Mucosa of descending colon (tissue), 3 donors: ENCODE measurements at places on chromosomes 7 and 10. TPM values are rescaled to one million over a fixed set of nuclear protein-coding genes. Genes with fewer than 3 reads are reported as not detected.

Gene BAIAP2L1
- 39.9 TPM for total RNA-seq

Gene ASNS
- 19.1 TPM for total RNA-seq

Gene NOLC1
- total RNA-seq, result 44.3 TPM

DNA sequence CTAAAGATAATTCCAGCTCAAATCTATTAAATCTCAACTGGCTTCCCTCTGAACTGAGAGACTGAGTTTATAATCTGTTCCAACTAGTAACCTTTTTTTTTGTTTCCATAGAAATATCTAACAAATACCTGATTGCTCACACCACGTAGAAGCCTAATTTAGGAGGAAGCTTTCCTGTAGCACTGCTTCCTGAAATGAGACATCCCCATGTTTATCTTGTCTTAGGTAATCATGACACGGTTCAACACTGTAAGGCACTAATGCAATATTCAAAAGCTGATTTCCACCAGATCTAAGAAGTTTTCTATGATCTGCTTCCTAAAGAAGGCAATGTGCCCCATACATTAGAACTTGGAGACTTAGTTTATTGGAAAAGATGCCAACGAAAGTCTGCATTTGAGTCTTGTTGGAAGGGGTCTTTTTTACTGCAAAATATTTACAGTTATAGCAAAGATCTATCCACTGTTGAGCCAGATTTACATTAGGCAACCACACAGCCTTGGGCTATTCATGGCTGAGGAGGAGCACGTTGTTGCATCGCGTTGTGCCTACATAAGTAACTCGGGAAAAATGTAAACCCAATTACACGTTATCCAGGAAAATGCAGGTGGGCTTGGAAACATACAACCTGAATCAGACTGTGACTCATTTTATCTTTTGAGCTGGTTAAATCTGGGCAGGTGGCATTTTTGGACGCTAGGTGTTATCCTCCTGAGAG is 66.3 kb downstream of the VIPR2 start:
- DNase-seq, result no peak

Gene ZNF32
- total RNA-seq, result 14.8 TPM

DNA sequence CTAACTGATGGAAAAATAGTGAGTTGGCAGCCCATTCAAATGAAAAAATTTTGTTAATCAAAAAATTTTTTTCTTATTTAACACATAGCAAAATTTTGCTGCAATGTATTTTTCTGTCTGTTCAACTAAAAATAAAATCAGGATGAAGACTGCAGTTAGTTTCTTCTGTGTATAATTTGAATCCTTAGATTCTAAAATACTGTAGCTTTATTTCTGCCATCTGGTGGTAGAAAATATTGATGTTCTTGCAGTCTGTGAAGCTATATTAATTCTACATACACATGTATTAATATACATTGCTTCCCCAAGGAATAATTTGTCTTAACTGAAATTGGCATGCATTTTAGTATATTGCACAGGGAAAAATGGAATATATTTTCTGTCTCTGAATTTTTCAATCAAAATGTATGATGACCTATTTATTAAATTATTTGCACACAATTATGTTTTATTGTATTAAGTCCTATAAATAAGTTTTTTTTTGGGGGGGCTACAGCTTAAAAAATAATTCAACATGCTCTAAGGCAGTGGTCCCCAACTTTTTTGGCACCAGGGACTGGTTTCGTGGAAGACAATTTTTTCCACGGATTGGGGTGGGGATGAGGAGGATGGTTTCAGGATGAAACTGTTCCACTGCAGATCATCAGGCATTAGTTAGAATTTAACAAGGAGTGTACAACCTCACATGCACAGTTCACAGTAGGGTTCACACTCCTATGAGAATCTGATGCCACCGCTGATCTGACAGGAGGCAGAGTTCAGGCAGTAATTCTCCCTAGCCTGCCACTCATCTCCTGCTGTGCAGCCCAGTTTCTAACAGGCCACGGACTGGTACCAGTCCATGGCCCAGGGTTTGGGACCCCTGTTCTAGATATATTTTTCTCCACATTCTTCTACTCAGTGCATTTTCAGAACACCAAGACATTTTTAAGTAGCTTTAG is 119.4 kb downstream of the GNAT3 start:
- no peak for DNase-seq

Gene PAPOLB
- total RNA-seq, result 0.09 TPM
